ENCODE measurements at places on chromosomes 7 and 10.

- no peak for DNase-seq
Observed at GRCh38 chr10:78118591-78118990, 84.9 kb downstream of the RPS24 start.

DNA sequence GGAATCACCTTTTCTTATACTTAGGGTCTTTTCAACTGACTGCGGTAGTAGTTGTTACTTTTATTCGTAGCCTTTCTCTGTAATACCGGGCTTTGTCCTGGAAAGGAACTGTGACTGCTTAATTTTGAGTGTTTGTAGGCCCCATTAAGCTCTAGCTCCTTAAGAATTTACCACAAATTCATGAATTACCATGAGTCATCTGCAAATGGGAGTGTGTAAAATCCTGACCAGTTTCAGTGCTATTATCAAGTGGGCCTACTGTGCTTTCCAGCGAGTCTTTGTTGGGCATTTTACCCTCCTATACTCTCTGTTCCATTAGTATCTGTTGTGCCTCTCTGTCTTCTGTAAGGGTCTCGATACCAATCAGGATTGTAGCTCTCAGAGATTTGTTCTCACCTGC, 49.7 kb downstream of the ZMYND11 start:
- no peak for DNase-seq

- peak; percentile 43 for DNase-seq
Observed at GRCh38 chr7:108805808-108806397, 236.2 kb downstream of the DNAJB9 start.

DNA sequence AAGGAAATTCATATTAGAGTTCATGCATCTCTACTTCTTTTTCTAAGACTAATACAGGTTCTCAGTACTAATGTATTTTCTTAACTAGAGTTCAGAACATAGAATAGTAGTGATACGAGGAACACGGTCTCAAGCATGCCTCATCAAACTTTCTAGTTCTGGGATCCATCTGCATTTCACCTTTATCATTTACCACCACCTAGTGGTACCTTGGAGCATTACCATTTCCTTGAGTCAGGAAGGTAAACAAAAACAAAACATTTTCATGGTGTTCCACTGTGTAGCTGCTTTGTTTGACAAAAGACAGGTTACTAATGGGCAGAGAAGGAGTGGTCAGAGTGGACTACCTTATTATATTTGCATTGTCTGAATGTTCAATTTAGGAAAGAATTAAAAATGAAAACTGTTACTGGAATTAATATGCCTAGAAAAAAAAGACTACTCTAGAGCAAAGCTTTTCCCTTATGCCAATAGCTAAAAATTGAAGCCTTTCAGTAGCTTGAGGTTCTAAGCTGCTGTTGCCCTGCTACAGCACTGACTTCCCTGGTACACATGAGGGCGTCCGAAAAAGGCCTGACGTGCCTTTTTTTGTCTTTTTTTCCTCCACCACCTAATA, 44.5 kb downstream of the STARD3NL start:
- peak; percentile 66 for DNase-seq

- DNase-seq: no peak
Observed at GRCh38 chr7:40311307-40311706, 176.5 kb downstream of the SUGCT start.

GRCh38 chr10:31090894-31091607, 59.4 kb upstream of the ZNF438 start:
- no peak for DNase-seq

- DNase-seq: no peak
Observed at GRCh38 chr7:6071406-6071805, 40.2 kb downstream of the ANKRD61 start.

DNA sequence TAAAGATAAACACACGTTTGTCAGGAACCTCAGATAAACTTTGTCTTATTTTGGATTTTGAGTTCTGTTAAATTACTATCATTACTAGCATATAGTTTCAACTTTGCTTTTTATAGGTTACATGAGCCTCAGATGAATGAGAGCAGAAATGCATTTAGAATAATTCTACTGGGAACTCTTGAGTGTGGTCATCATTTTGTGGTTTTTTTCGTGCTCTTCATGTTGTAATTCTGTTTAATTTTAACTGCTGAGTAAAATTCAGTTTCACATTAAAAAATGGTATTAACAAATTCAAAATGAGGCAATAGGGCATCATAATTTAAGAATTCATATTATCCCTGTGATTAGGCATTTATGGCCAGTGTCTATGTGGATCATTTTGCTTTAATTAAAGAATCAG, 72.9 kb downstream of the GNAI1 start:
- no peak for DNase-seq

DNA sequence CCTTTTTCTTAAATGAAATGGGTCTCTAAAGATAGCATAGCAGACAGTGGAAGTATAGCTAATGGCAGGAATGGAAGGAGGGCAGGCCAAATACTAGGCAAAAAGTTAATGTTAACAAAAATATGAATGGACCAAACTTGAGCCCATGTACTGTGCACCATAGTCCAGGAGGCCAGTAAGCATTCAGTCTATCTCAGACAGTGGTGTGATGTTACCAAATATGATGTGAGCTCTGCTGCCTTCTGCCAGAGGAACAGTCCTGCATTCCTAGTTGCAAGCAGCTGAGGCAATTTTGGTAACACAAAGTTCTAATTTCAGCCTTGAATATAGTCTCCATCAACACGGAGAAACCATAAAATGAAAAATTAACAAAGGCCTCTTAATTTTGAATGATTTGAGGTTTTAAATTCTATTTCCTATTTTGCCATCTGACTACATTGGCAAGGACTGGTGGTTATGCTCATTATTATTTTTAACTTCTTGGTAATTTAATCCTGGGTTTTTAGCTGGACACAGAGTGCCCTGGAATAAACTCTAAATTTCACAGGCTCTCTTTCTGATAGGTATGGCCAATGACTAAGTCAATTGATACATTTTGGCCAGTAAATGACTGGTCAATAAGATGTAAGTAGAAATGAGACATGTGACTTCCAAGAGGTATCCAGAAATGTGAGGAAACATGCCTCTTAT, 317.0 kb upstream of the MYO3A start:
- no peak for DNase-seq

- no peak for DNase-seq
Observed at GRCh38 chr7:42953994-42954393, 21.8 kb downstream of the MRPL32 start.

GRCh38 chr10:120979435-120980278, 128.5 kb downstream of the WDR11 start:
- DNase-seq: peak; percentile 34

- DNase-seq: no peak
Observed at GRCh38 chr10:47042780-47043750, 131.8 kb downstream of the PTPN20 start.

- DNase-seq: no peak
Observed at GRCh38 chr10:98472196-98472595, 25.5 kb upstream of the HPS1 start.

Measured in NCI-H1092 treated with DMSO at 0.1 percent for 48 hours (cell line).